ENCODE measurements at places on chromosomes 12 and 14. TPM values are rescaled to one million over a fixed set of nuclear protein-coding genes. Genes with fewer than 3 reads are reported as not detected.

Gene ANKS1B
- not detected for total RNA-seq

GRCh38 chr14:97388408-97388807 lies 591.2 kb downstream of the VRK1 start:
- no peak for DNase-seq

DNA sequence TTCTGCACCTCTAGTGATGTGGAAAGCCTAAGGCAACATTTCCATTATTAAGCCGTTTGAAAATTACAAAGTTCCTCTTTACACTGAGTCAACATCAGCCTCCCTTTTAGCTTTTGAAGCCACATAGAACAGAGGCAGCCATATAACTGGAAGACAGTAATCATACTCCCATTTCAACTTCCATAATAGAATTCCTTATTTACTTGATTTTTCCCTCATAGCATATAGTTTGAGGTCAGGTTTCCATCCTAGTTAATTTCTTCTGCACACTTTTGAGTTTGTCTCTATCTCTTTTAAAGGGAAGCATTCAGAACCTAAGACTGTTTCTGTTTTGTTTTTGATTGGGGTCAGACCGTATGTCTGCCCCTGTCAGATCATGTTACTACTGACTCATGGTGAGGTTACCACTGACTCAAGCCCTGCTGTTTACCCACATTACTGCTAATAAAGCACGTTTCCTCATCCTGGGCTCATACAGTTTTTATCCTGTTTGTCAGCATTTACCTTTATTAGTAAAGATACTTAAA lies 161.0 kb downstream of the SLC38A4 start:
- DNase-seq = peak; percentile 57

Gene AKAP5
- total RNA-seq = 0.10 TPM

- peak; percentile 38 for DNase-seq
Measured at GRCh38 chr12:94262228-94263010, 114.0 kb downstream of the PLXNC1 start.

GRCh38 chr12:14505626-14506596 lies 61.8 kb downstream of the PLBD1 start:
- no peak for DNase-seq

Gene RAB15
- total RNA-seq = 39.3 TPM

Gene LHX5
- not detected for total RNA-seq

DNA sequence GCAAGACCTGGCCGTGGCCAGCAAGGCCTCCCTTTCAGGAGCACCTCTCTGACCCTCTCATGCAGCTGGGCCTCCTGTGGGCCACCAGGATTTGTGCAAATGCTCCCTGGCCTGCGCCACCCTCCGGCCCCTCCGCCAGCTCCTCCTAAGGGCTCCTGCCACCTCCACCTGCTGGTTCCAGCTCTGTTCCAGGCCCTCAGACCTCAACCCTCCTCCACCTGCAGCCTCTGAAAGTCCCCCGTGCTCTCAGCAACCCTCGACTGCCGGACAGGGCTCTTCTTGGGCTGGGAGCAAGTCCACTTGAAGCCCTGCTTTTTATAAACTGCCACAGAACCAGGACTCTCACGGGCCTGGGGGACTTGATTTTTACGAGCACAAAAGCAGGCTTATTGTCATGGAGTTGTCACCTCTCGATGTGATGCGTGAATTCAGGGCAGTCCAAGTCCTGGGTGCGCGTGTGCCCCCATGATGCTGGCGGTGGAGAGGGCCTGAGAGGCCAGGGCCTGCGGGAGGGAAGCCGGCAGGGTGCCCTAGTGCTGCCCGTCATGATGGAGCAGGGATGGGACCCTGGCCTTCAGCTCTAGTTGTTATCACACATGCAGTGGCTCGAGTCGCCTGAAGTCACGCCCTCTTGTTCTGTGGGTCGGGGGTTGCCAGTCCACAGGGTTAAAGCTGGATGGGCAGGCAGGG lies 9.1 kb downstream of the TEDC1 start:
- no peak for DNase-seq

DNA sequence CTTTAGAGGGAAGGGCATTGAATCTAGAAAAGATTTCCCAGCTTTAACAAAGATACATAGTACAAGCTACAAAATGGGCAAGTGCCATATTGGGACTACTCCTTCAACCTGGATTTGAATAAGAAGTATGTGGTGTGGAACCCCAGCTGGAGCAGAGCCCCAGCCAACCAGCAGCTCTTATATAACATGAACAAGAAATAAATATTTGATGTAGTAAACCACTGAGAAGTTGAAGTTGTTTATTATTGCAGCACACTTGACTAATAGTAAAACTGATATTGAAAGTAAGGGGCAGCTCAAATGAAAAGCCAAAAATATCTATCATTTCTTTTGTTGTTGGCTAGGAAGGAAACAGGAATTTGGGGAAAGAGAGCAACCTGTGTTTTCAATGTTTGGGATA lies 701.8 kb downstream of the TMTC2 start:
- DNase-seq = no peak

- DNase-seq = no peak
Measured at GRCh38 chr14:58677517-58677916, 39.8 kb downstream of the DACT1 start.

DNA sequence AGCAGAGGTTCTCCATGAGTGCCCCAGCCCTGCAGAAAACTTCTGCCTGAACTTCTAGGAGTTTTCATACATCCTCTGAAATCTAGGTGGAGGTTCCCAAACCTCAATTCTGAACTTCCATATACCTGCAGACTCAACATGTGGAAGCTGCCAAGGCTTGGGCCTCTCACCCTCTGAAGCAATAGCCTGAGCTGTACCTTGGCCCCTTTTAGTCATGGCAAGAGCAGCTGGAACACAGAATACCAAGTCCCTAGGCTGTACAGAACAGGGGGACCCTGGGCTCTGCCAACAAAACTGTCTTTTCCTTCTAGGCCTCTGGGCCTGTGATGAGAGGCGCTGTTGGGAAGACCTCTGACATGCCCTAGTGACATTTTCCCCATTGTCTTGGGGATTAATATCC lies 494.3 kb upstream of the FOXG1 start:
- no peak for DNase-seq
